ENCODE measurements at places on chromosomes 2 and 18. TPM values are rescaled to one million over a fixed set of nuclear protein-coding genes. Genes with fewer than 3 reads are reported as not detected.
A peak's percentile ranks its signal among the peaks of the same experiment; 100 is the strongest.

Gene SAG
- total RNA-seq = 1.3 TPM

Gene SLC5A7
- not detected for total RNA-seq

DNA sequence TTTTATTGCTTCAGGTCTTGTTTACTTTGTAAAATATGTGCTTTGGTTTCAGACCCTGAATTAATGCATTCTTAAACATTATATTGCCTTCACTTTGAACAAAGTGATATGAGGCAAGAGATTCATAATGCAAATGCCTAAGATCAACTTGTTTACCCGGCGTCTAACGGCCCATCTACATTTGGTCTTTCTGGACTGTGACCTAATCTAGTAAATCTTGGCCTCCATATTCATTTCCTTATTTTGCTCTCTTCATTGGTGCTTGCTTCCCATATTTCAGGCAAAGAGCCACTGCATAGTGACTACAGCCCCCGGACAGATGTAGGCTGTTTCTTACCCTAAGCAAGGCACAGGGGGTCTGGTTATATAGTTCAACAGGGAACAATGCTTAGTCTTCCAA, 53.0 kb upstream of the SLC39A10 start:
- DNase-seq = no peak

GRCh38 chr2:239231231-239232194, 169.3 kb downstream of the HDAC4 start:
- DNase-seq = peak; percentile 27

DNA sequence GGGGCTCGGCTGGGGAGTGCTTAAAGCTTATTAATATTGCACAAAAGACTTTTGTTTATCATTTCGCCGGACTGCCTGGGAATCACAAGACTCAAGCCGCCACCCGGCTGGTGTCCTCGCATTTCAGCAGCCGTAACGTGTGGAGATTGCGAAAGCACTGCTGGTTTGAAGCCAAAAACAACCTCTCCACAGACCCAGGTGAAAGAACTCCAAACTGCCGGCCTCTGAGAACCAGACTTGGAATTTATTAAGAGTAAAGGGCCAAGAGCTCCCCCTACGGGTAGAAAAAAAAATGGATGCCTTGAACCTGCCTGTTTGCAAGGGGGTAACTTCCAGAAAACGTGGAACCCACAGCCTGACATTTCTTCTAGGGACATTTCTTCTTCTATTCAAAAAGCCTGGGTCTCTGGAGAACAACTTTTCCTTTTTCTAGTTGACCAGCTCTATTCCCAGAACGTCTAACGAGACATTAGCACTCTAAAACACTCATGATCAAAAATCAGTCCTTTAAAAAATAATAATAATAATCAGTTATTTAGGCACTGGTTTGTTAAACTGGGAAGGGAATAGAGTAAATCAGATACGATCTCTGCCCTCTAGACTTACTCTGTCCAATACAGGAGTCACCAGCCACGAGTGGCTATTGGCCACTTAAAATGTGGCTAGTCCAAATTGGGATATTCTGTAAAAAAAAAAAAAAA, 216.3 kb downstream of the C1D start:
- peak; percentile 18 for DNase-seq

DNA sequence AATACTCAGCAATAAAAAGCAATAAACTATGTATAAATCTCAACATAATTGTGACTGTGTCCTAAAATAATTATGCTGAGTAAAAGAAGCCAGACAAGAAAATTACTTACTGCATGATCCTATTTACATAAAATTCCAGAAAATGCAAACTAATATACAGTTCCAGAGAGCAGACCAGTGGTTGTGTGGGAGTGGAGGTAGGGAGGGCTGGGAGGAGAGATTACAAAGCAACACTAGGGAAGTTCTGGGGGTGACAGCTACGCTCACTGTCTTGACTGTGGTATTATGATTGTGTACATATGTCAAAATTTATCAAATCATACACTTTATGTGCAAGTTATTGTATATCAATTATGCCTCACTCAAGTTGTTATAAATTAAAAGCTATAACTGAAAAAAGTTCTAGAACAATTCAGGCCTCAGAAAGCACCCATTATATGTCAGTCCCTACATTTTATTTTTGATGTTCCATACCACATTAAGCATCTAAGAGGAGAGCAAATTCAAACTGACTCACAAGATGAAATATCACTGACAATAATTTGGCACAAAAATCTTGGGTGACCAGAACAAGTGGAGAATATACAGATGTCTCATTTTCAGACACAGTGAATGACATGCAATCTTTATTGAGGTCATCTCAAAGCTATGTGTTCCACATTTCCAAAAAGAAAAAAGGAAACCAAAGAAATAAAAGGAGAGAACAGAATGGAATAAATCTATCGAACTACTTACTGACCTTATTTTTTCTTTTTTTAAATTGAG, 85.1 kb downstream of the ANTXR1 start:
- DNase-seq = no peak

GRCh38 chr18:59041819-59042815, 97.6 kb upstream of the SEC11C start:
- DNase-seq = no peak

Gene ABCG8
- total RNA-seq = not detected

DNA sequence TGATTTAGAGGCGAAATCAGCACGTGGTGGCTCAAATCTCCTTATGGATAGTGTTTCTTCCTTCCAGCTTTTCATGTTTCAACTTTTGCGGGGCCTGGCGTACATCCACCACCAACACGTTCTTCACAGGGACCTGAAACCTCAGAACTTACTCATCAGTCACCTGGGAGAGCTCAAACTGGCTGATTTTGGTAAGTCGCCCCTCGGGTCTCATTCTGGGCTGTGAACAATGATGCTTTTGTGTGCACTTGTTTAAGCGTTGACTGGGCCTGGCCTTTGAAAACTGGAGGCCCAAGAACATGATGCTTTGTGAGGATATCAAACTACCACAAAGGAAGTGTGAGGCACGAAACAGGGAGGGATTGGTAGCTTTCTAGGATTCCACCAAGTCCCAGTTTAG, 27.4 kb downstream of the CDK15 start:
- no peak for DNase-seq

- DNase-seq = no peak
These were observed 1.6 kb upstream of the EMILIN2 start for GRCh38 chr18:2845172-2845571.

GRCh38 chr2:72863046-72863445, 24.2 kb upstream of the SPR start:
- no peak for DNase-seq

DNA sequence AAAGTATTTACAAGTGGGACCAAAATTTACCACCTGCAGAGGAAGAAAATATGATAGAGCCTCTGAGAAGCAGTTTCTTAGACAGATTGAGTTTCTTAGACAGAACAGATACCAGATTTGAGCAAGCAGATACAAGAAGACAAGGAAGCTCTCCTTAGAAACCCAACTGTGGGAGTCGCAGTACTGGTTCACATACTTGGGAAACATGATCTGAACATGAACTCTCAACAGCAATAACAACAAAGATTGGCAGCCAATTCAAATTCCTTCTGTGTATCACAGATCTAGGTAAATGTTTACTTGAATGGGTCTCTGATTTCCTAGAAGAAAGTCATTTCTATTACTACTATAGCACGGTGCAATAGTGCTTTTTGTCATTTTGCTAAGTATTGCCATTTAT, 82.1 kb downstream of the OLA1 start:
- DNase-seq = no peak

- no peak for DNase-seq
These were observed 165.2 kb downstream of the TRIB2 start for GRCh38 chr2:12881952-12882351.

GRCh38 chr18:61554117-61554776, 221.0 kb downstream of the CDH20 start:
- peak; percentile 46 for DNase-seq

Gene PIKFYVE
- 22.4 TPM for total RNA-seq

Gene TMEFF2
- not detected for total RNA-seq

DNA sequence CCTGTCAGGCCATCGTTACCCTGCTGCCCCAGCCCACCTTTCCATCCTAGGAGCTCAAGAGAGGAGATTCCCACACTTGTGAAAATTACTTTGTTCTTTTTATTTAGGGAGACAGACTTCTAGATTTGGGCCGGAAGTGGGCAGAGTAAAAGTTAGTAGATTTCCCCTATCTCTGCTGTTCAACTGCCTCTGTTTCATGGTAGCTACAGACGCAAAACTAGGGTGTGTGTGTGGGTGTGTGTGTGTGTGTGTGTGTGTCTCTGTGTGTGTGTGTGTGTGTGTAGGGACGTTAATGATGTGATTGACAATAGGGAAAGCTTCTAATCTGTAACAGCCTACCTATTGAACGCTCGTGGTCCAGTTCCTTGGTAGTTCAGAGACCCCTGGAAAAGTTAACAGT, 438 bp downstream of the PSMA8 start:
- peak; percentile 10 for DNase-seq

DNA sequence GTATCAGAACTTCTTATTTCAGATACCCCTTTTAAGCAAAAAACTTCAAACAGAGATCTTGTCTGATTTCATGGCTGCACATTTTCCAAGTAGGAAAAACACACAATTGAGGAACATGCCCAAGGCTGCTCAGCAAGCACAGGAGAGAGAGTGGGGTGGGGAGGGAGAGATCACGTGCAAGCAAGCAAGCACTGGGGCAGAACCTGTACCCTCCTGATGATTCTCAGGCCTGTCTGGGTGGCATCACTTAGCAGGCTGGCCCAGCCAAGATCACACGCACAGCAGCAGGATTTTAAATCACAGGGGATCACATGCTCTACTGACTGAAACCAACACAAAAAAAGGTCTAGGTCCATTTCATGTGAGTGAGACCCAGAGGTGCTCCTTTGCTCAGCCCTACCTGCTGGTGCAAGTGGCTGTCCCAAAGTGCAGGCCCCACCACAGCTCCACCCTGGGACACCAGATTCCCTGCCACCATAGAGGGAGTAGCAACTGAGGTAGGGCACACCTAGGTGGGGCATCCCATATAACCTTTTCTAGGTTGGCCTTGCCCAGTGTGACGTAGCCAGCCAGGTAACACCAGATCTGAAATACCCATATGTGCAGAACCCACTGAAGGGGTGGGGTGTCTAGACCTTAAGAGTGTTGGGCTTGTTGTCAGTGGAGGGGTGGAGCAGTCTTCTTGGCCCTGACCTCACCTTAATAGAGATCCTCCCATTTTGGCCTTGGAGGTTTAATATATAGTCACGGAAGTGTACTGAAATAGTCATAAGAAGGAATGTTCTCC, 1.8 kb upstream of the LYPD6B start:
- no peak for DNase-seq

Gene TUBA3E
- not detected for total RNA-seq

Gene TUBB8B
- not detected for total RNA-seq

DNA sequence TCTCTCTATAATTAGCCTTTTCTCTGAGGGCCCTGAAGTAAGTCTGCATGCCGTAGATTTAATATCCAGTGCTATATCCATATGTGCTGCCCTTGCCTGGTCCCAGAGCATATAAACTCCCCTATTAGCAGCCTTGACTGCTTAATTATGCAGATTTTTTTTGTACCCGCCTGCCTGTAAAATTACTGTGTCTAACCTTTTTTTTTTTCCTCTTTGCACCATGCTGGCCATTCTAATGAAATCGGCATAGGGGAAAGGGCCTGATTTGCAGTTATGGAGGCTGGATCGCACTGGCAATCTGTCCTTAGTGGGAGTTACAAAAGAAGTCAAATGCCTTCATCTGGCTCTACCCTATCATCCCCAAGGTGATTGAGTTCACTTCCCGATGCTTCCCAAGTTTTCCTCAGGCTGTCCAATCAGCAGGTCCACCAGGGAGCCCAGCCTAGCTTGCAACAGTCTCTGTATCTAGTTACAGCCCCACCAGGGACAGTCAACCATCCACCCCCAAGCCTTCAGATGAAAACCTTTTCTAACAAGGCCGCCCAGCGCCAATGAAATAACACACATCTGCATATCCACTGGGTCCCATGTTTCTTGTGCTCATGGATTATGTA, 239.0 kb downstream of the ZNF521 start:
- DNase-seq = no peak

GRCh38 chr18:27789406-27789805, 387.5 kb downstream of the CDH2 start:
- no peak for DNase-seq

DNA sequence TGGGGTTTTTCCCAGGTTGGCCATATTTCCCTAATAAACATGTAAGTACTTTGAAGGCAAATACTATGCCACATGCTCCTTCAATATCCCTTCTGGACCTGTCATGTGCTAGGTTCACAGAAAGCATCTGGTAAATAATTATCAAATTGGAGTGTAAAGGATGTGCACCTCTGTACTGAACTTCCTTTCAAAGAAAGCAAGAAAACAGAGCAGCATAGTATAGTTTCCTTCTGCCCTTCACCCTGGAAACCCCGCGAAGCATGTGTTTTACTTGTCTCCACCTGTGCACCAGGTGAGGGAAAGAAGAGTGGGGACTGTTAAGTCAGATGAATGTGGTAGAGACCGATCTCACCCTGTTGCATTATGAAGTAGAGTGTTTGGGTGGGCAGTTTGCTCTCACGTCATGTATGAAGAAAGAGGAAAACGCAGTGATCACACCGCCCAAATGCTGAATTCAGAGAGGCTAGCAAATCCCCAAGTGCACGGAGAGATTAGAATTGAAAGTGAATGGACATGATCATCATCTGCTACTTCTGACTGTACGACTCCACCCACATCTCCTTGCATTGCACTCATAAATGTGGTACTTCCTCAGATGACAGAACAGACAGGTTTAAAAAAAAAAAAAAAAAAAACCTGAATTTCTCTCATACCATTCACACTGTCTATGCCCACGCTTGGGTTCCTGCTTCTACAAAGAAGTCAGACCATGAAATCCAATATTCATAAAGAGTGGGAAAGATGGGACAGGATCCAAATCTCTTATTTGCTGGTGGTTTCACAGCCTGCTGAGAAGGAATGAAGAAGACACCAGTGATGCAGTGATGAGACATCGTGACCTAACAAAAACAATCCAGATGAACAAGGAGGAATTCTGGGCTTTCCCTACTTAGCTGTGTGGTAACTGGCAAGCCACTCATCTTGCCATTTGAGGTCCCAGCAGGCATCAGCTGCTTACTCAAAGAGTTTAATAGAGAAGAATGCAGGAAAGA, 448.6 kb downstream of the BCL11A start:
- DNase-seq = no peak

Gene COPS7B
- total RNA-seq = 50.6 TPM

DNA sequence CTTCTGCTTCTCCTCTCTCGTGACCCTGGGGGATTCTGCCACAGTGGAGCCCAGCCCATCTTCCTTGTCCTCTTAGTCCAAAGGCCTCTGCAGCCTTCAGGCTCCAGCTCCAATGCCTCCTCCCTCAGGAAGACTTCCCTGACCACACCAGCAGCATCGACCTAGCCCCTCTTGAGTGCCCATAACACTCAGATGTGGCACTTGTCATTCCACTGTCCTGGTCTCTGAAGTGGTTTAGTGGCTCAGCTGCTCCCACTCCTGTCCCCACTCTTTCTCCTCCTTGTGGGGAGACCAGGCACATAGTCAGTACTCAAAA, 97.5 kb downstream of the STPG4 start:
- DNase-seq = no peak

Gene HS1BP3
- 10.1 TPM for total RNA-seq

Gene SIX3
- not detected for total RNA-seq

Gene DYSF
- not detected for total RNA-seq

Gene POTEE
- 0.57 TPM for total RNA-seq

DNA sequence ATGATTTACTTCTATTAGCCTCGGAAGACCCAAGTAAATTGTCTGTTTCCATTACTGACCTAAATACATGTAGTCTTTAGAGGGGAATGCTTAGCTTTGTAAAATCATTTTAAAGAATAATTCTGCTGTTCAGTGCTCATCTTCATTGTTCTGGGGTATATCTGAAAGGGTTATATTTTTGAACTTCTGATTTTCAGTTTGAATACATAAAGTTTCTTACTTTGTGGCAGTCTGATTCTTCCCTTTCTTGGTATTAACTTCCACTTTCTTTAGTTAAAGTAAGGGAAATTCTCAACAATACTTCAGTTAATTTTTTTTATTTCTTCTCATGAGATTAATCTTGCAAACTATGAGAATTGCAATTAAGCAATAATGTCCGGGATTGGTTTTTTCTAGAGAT, 148.4 kb downstream of the DOCK10 start:
- no peak for DNase-seq

All from activated CD4-positive, alpha-beta memory T cell treated with anti-CD3 and anti-CD28 coated beads for 36 hours (primary cell).